ENCODE measurements at places on chromosomes 6 and 20. TPM values are rescaled to one million over a fixed set of nuclear protein-coding genes. Genes with fewer than 3 reads are reported as not detected.

CTAGE9 gene
- not detected for total RNA-seq

GRCh38 chr20:23569570-23569969 is 1.3 kb upstream of the CST9L start:
- H3K4me3 ChIP-seq: no peak overlapping the region
- no peaks in the 10 kb centered on the region for H3K27me3 ChIP-seq
- H3K4me1 ChIP-seq: no peaks in the 10 kb centered on the region
- no peak for DNase-seq

DNA sequence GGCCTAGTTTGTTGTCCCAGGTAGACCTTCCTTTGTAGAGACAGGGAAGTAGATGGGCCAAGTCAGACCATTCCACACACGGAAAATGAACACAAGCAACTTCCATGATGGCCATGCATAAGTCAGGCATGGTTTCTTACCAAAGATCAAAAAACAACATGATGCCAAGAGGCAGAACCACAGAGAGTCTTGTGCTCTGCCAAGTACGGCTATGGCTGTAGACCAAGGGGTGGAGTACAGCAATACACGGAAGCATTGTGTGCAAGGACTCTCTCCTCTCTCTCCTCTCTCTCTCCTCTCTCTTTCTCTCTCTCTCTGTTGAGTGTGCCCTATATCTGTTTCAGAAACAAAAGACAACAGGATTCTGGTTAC is 4.8 kb upstream of the DUSP22 start:
- H3K4me3 ChIP-seq: no peak overlapping the region
- no peaks in the 10 kb centered on the region for H3K27me3 ChIP-seq
- H3K4me1 ChIP-seq: no peaks in the 10 kb centered on the region
- no peaks in the 10 kb centered on the region for H3K36me3 ChIP-seq

GRCh38 chr6:4860387-4860786 is 84.2 kb downstream of the CDYL start:
- no peaks in the 10 kb centered on the region for H3K4me1 ChIP-seq
- H3K4me3 ChIP-seq: no peak overlapping the region
- no peaks in the 10 kb centered on the region for H3K27me3 ChIP-seq
- DNase-seq: no peak
- H3K27ac ChIP-seq: no peak overlapping the region
- no peaks in the 10 kb centered on the region for H3K36me3 ChIP-seq

RWDD2A gene
- total RNA-seq: 3.7 TPM

DNA sequence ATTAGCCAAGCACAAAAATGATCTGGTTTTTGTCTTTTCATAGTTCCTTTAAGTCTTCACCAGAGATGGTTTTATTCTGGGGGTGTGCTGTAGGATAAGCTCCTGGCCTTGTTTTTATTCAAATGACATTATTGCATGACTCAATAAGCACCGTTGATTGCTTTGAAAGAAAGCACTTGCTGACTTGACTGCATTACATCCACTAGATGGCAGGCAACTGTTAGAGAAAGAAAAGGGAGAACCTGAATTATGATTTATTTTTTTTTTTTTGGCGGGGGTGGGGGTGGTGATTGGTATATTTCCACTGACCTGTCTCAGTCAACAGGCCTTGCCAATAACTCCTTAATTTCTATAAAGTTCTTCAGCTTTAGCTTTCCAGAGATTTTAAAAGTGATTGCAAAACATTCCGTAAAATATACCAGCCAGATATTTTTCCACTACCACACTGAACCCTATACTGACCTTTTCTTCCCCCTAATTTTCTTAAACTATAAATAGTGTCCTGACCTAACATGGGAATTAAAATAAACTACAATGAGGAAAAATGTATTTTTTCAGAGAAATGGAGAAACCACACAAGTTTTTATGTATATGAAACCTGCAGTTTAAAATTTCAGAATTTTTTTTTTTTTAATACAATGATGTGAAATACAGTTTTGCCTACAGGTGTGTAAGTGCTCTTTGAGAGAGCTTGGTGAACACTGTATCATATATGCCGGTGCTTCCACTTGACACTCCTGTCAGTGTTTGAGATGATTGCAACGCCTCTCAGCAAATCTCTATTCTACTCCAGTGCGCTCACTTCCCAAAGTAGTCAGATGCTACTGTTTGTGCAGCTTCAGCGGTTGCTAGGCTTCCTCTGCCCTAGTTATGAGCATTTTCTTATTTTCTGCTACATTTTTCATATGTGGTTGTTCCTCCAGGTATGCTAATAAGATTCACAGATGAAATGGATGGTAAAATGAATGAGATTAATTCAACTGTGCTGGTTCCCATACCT is 274.3 kb downstream of the CD109 start:
- H3K27ac ChIP-seq: no peak overlapping the region
- no peak for DNase-seq
- H3K27me3 ChIP-seq: no peaks in the 10 kb centered on the region
- H3K36me3 ChIP-seq: no peaks in the 10 kb centered on the region

GRCh38 chr20:35772563-35773058 is 796 bp downstream of the PHF20 start:
- H3K27ac ChIP-seq: peak overlapping the region; percentile 98
- DNase-seq: no peak

PAQR8 gene
- 4.0 TPM for total RNA-seq

GPX5 gene
- not detected for total RNA-seq

- DNase-seq: no peak
- no peaks in the 10 kb centered on the region for H3K36me3 ChIP-seq
- no peak overlapping the region for H3K4me3 ChIP-seq
Measured at GRCh38 chr6:9830808-9831207, 584.1 kb downstream of the TFAP2A start.

DNA sequence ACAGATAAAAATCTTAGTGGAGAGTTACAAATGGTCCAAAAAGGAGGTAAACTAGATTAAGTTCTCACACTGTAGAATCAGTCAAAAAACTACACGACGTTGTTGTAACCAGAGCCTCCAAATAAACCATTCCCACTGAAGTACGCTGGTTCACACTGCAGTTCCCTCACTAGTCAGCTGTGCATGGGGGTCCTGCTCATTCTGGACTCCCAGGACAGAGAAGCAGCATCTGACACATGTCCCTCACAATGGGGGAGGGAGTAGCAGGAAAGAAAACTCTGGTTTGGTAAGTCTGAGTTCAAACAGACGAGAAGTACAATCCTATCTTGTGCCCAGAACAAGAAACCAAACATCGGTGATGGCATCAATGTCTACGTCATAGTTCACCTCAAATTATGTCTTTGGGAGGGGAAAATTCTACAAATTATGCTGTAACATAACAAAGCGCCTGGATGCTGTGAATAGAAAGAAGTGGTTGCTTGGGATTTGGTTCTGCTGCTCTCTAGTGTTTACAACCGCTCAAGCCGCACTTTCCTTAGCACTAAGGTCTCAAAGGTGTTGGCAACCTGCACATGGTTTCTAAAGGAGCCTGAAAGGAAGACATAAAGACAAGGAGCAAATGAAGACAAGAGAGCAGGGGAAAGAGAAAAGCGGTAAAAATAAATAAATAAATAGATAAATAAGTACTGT is 208.0 kb downstream of the GMDS start:
- no peaks in the 10 kb centered on the region for H3K27me3 ChIP-seq
- no peak overlapping the region for H3K27ac ChIP-seq
- DNase-seq: no peak
- H3K4me1 ChIP-seq: no peaks in the 10 kb centered on the region

LTV1 gene
- total RNA-seq: 22.0 TPM

- no peaks in the 10 kb centered on the region for H3K36me3 ChIP-seq
- no peaks in the 10 kb centered on the region for H3K4me1 ChIP-seq
- H3K27me3 ChIP-seq: no peaks in the 10 kb centered on the region
Measured at GRCh38 chr6:135535989-135536414, 38.5 kb upstream of the AHI1 start.

DNA sequence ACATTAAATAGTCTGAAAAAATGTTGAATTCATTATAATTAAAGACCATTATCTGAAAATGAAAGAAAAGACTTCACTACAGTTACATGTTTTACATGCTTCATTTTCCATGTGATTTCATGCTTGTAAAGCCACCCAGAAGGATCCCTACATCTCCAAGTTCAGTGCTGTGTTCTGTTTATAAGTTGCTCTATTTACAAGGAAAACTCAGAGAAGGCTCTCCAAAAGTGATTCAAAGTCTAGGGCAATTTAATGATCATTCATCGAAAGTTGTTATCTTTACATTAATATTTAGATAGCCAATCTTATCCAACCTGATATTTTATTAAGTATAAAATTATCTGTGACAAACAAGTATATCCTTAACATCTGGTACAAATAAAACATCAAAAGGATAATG is 494.9 kb upstream of the RNF217 start:
- H3K27ac ChIP-seq: no peak overlapping the region
- no peak for DNase-seq

- H3K27ac ChIP-seq: no peak overlapping the region
- no peaks in the 10 kb centered on the region for H3K36me3 ChIP-seq
- no peak overlapping the region for H3K4me3 ChIP-seq
- H3K4me1 ChIP-seq: peaks cover 5% of the 10 kb centered on the region
- no peak for DNase-seq
Measured at GRCh38 chr6:8436966-8437365, 1.6 kb upstream of the SLC35B3 start.

MAN1A1 gene
- 104 TPM for total RNA-seq

- H3K4me3 ChIP-seq: no peak overlapping the region
- no peak for DNase-seq
- H3K4me1 ChIP-seq: no peaks in the 10 kb centered on the region
- H3K27me3 ChIP-seq: no peaks in the 10 kb centered on the region
- H3K36me3 ChIP-seq: no peaks in the 10 kb centered on the region
Measured at GRCh38 chr6:9332241-9332780, 897.0 kb upstream of the SLC35B3 start.

AGPAT1 gene
- 33.8 TPM for total RNA-seq

- no peak overlapping the region for H3K27ac ChIP-seq
- H3K27me3 ChIP-seq: no peaks in the 10 kb centered on the region
- DNase-seq: no peak
- H3K4me1 ChIP-seq: peaks cover 3% of the 10 kb centered on the region
- no peaks in the 10 kb centered on the region for H3K36me3 ChIP-seq
Measured at GRCh38 chr6:30774701-30775100, 30.4 kb upstream of the IER3 start.

GRCh38 chr20:46402331-46402811 is 4.0 kb downstream of the ELMO2 start:
- no peaks in the 10 kb centered on the region for H3K36me3 ChIP-seq
- H3K27ac ChIP-seq: peak overlapping the region; percentile 92
- H3K27me3 ChIP-seq: no peaks in the 10 kb centered on the region
- H3K4me1 ChIP-seq: peaks cover 30% of the 10 kb centered on the region

DNA sequence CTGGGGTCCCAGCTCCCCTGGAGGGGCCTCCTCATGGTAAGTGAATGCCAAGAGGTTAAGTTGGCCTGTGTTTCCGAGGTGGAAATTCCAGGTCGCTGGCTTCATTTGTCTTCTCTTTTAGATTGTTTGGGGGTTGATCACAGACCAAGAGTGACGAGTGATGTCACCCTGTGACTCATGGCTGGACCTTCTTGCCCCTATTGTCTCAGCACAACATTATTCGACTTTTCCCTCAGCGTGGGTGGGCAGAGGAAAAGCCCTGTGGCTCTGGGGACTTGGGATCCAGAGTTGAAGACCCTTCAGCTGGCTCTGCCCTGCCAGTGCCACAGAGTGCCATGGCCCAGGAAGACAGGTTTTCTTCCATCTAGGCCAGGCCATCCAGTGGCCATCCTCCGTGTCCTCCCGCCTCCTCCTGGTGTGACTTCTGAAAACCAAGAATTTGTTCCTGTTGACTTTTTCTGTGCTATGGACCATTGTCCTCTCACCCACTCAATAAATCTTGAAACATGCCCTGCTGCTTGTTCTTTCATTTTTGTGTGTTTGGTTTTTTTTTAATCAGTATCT is 15.4 kb upstream of the SNHG17 start:
- no peak overlapping the region for H3K27ac ChIP-seq
- H3K27me3 ChIP-seq: no peaks in the 10 kb centered on the region
- H3K36me3 ChIP-seq: no peaks in the 10 kb centered on the region
- H3K4me3 ChIP-seq: no peak overlapping the region

- no peak overlapping the region for H3K27ac ChIP-seq
- no peaks in the 10 kb centered on the region for H3K27me3 ChIP-seq
- no peaks in the 10 kb centered on the region for H3K36me3 ChIP-seq
- no peak overlapping the region for H3K4me3 ChIP-seq
Measured at GRCh38 chr6:104050455-104050854, 809.3 kb downstream of the HACE1 start.

GRCh38 chr20:15767999-15768741 is 805.1 kb downstream of the KIF16B start:
- H3K27me3 ChIP-seq: no peaks in the 10 kb centered on the region
- no peaks in the 10 kb centered on the region for H3K36me3 ChIP-seq
- H3K4me3 ChIP-seq: no peak overlapping the region
- no peak overlapping the region for H3K27ac ChIP-seq
- H3K4me1 ChIP-seq: no peaks in the 10 kb centered on the region

DNA sequence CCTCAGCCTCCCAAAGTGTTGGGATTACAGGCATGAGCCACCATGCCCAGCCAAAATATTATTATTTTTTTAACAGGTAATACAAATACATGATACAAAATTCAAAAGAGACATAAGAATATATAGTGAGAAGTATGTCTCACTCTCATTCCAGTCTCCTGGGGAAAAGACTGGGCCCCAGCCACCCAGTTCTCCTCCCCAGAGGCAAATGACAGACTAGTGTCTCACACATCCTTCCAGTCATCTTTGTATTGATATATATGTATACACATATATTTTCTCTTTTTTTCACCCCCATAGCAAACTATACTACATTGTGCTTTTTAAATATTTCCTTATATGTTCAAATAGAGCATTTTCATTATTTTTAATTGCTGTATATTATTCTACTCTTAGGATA is 8.3 kb downstream of the GSS start:
- no peaks in the 10 kb centered on the region for H3K27me3 ChIP-seq
- no peaks in the 10 kb centered on the region for H3K36me3 ChIP-seq
- no peak overlapping the region for H3K27ac ChIP-seq
- H3K4me1 ChIP-seq: no peaks in the 10 kb centered on the region
- DNase-seq: no peak

DNA sequence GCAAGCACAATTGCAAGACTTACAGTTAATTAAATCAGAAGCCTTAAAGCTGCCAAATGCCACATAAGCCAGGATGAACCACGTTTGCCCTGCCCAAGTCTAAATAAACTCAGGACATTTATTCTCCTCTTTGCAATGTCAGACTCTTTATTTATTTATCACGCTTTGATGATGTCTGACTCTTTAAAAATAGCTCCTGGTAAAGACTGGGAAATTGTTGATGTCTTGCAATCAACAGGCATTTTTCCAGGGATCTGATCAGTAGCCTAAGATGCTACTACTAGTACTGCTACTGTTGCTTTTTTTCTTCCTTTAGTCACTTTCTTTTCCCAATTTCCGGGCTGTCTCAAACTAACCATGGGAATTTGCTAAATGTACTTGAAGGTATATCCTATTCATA is 365.8 kb upstream of the MARCKS start:
- H3K4me1 ChIP-seq: no peaks in the 10 kb centered on the region
- H3K36me3 ChIP-seq: no peaks in the 10 kb centered on the region
- no peaks in the 10 kb centered on the region for H3K27me3 ChIP-seq
- no peak overlapping the region for H3K4me3 ChIP-seq
- no peak overlapping the region for H3K27ac ChIP-seq

- H3K36me3 ChIP-seq: no peaks in the 10 kb centered on the region
- no peaks in the 10 kb centered on the region for H3K27me3 ChIP-seq
- DNase-seq: no peak
- no peak overlapping the region for H3K4me3 ChIP-seq
- H3K4me1 ChIP-seq: no peaks in the 10 kb centered on the region
Measured at GRCh38 chr6:132446141-132446854, 45.0 kb upstream of the MOXD1 start.

C6orf163 gene
- total RNA-seq: 3.5 TPM

- DNase-seq: no peak
- no peaks in the 10 kb centered on the region for H3K36me3 ChIP-seq
- H3K4me3 ChIP-seq: no peak overlapping the region
- H3K27me3 ChIP-seq: no peaks in the 10 kb centered on the region
- no peaks in the 10 kb centered on the region for H3K4me1 ChIP-seq
Measured at GRCh38 chr6:7644417-7644816, 54.4 kb downstream of the SNRNP48 start.

All from breast epithelium (tissue), 4 donors.